ENCODE measurements at places on chromosomes 11 and 22.
A peak's percentile ranks its signal among the peaks of the same experiment; 100 is the strongest.

DNA sequence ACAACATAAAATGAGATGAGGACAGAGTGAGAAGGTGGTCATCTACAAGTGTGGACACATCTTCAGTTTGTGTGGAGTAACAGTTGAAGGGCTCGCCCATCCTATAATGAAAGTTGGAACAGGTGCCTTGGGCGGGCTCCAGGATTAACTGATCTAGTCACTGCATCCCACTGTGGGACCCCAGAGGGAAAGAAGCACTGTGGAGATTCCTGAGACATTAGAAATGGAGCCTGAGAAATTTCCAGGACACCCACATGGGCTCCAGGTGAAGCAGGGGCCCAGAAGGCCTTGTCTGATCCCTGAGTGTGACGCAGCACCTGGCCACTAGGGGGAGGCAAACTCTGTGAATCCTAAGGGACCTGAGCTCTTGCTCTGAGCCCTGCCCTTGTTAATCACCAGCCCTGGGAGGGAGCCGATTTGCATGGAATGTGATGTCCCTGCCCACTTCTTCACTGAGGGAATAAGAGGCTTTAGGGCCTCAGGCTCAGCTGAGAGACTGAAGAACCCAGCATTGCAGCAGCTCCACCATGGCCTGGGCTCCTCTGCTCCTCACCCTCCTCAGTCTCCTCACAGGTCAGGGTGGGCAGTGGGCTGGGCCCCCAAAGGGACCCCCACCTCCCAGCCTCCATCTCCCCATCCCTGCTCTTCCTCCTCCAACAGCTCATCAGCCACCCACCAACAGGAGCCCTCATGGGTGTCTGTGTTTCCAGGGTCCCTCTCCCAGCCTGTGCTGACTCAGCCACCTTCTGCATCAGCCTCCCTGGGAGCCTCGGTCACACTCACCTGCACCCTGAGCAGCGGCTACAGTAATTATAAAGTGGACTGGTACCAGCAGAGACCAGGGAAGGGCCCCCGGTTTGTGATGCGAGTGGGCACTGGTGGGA is 98.4 kb downstream of the VPREB1 start:
- H3K4me1 ChIP-seq, result no peaks in the 10 kb centered on the region
- H3K27ac ChIP-seq, result no peak overlapping the region
- H3K36me3 ChIP-seq, result no peaks in the 10 kb centered on the region

DNA sequence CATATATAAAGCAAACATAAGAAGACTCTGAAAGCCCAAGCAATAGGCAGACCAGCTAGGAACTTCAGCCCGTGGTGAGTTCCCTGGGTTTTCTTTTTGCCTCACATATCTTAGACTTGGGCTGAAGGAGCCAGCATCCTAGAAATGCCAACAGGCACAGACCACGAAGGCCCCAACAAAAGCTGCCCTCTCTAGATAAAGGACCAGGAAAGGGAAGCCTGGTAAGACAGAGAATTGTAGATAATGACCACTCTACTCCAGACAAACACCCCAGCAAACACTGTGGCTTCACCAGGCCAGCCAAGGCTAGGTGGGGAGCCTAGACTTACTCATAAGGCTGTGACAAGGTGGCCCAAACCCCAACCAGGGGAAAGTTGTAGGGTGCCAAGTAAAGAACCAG is 11.2 kb downstream of the GAL start:
- H3K27me3 ChIP-seq, result peaks cover 19% of the 10 kb centered on the region
- no peaks in the 10 kb centered on the region for H3K36me3 ChIP-seq
- no peak for DNase-seq
- H3K4me1 ChIP-seq, result peaks cover 2% of the 10 kb centered on the region
- no peak overlapping the region for H3K27ac ChIP-seq
- H3K4me3 ChIP-seq, result no peak overlapping the region

- peaks cover 12% of the 10 kb centered on the region for H3K4me1 ChIP-seq
- H3K36me3 ChIP-seq, result no peaks in the 10 kb centered on the region
- H3K27ac ChIP-seq, result no peak overlapping the region
- no peak overlapping the region for H3K4me3 ChIP-seq
- H3K27me3 ChIP-seq, result no peaks in the 10 kb centered on the region
Observed at GRCh38 chr11:64152841-64153691, 12.8 kb downstream of the MACROD1 start.

GRCh38 chr22:47054231-47055072 is 292.0 kb downstream of the TBC1D22A start:
- no peaks in the 10 kb centered on the region for H3K27me3 ChIP-seq
- DNase-seq, result no peak
- H3K4me1 ChIP-seq, result peaks cover 20% of the 10 kb centered on the region
- no peak overlapping the region for H3K4me3 ChIP-seq

- no peaks in the 10 kb centered on the region for H3K36me3 ChIP-seq
- H3K27me3 ChIP-seq, result peaks cover 2% of the 10 kb centered on the region
- no peak overlapping the region for H3K4me3 ChIP-seq
- H3K4me1 ChIP-seq, result peaks cover 8% of the 10 kb centered on the region
Observed at GRCh38 chr11:109808569-109808968, 284.6 kb upstream of the ZC3H12C start.

DNA sequence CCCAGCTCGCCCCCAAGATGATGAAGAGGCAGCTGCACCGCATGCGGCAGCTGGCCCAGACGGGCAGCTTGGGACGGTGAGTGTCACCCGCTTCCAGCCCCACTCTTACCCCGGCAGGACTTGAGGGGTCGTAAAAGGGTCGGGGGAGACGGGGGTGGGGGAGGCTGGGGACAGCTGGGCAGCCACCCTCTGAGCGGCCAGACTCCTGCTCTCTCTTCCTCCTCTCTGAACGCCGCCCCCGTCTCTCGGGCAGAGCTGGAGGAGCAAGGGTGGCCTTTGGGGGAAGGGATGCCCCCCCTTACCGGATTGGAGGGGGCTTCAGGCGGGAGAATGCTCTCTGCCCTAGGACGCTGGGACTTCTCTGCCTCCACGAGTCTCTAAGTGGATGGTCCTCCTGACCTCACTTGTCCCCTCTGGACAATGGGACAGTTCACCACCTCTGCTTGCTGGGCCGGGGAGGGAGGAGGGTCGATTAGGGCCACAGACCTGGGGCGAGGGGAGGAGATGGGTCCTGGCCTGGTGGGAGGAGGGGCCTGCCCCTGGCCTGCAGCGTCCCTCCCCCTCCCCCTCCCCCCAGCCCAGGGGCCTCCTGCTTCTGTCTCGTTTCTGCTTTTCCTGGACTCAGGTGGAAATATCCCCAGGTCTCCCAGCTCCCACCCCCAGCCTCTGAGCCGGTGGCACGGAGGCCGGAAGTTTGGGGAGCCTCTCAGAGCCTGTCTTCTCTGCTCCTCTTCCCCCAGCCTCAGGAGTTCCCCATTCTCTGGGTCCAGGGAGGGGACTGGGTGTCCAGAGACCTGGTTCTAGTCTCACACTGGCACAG is 512 bp downstream of the SH3BP1 start:
- peaks cover 21% of the 10 kb centered on the region for H3K4me1 ChIP-seq
- DNase-seq, result no peak
- peak overlapping the region; percentile 91 for H3K27ac ChIP-seq
- peaks cover 5% of the 10 kb centered on the region for H3K36me3 ChIP-seq

GRCh38 chr22:29821291-29822016 is 16.6 kb downstream of the ASCC2 start:
- no peak overlapping the region for H3K4me3 ChIP-seq
- no peaks in the 10 kb centered on the region for H3K27me3 ChIP-seq
- H3K4me1 ChIP-seq, result peaks cover 4% of the 10 kb centered on the region
- DNase-seq, result peak; percentile 57
- H3K27ac ChIP-seq, result peak overlapping the region; percentile 89
- H3K36me3 ChIP-seq, result peaks cover 39% of the 10 kb centered on the region

- H3K27me3 ChIP-seq, result peaks cover 14% of the 10 kb centered on the region
- H3K4me3 ChIP-seq, result no peak overlapping the region
- H3K27ac ChIP-seq, result no peak overlapping the region
- H3K4me1 ChIP-seq, result no peaks in the 10 kb centered on the region
- no peaks in the 10 kb centered on the region for H3K36me3 ChIP-seq
Observed at GRCh38 chr11:8006349-8006977, 19.3 kb downstream of the EIF3F start.

DNA sequence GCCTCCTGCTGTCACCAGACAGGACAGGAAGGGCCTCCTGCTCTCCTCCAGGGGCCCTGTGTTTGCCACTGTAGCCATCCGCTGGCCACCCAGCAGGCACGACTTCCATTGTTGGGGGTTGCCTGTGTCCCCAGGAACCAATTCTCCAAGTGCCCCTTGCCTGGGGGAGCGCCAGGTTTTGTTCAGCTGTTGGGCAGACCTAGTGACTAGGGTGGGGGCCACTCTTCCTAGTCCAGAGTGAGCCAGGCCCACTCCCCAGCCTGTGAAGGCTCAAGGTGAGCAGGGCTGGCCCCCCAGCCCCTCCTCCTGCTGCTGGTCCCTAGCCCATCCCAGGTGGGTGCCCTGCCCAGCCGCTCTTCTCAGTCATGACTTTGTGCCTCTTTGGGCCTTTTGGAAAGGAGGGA is 30.9 kb downstream of the OSBPL5 start:
- no peak for DNase-seq
- peaks cover 1% of the 10 kb centered on the region for H3K4me1 ChIP-seq

GRCh38 chr11:124673333-124674167 is at the start of the genes SIAE and SPA17:
Gene SIAE, minus strand, starts transcription at chr11:124673739. Its CDS starts 31 bp downstream, at chr11:124673708.
Gene SPA17, plus strand, starts transcription at chr11:124673904. Its CDS starts 1,361 bp downstream, at chr11:124675265.
- peak; percentile 80 for DNase-seq
- H3K27me3 ChIP-seq, result peaks cover 7% of the 10 kb centered on the region
- H3K27ac ChIP-seq, result peak within 1 kb of the TSS; percentile 95
- peaks cover 14% of the 10 kb centered on the region for H3K4me1 ChIP-seq

DNA sequence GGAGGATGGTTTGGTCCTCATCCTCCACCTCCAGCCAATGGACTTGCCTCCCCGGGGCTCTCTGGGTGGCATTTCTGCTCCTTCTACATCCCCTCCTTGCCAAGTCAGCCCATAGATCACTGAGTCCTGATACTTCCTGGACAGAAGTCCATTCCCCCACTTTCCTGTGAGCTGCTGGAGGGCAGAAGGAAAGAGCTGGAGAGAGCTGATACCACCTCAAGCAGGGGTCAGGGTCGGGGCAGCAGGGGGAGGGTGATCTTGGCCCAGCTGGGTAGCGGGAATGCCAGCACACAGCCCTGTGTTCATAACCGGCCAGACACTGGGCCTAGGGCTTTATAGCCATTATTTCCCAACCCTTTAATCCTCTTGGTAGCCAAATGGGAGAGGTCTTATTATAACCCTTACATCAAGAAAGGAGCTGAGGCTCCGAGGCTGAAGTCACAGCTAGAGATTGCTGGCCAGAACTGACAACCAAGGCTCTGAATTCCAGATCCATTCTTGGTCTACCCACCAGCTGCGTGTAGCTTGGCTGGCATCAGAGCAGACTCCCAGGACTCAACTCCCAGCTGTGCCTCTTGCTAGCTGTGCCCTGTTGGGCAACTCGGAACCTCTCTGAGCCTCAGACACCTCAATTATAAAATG is 39.9 kb downstream of the CD6 start:
- peaks cover 49% of the 10 kb centered on the region for H3K27me3 ChIP-seq
- no peaks in the 10 kb centered on the region for H3K36me3 ChIP-seq

- no peaks in the 10 kb centered on the region for H3K27me3 ChIP-seq
- no peak overlapping the region for H3K4me3 ChIP-seq
- H3K27ac ChIP-seq, result peak overlapping the region; percentile 100
- H3K36me3 ChIP-seq, result peaks cover 21% of the 10 kb centered on the region
- H3K4me1 ChIP-seq, result peaks cover 56% of the 10 kb centered on the region
Observed at GRCh38 chr22:36334081-36334820, 53.5 kb downstream of the MYH9 start.

DNA sequence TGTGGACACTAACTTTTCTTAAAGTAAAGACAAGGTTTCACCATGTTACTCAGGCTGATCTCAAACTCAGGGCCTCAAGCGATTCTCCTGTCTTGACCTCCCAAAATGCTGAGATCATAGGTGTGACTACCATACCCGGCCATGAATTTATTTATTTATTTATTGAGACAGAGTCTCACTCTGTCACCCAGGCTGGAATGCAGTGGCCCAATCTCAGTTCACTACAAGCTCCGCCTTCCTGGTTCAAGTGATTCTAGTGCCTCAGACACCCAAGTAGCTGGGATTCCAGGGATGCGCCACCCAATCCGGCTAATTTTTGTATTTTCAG is 29.7 kb upstream of the PCF11 start:
- H3K27me3 ChIP-seq, result peaks cover 1% of the 10 kb centered on the region
- no peak overlapping the region for H3K4me3 ChIP-seq
- no peaks in the 10 kb centered on the region for H3K4me1 ChIP-seq
- H3K27ac ChIP-seq, result no peak overlapping the region
- DNase-seq, result no peak
- H3K36me3 ChIP-seq, result no peaks in the 10 kb centered on the region

GRCh38 chr11:46733234-46733633 is 14.2 kb downstream of the F2 start:
- no peaks in the 10 kb centered on the region for H3K27me3 ChIP-seq
- no peak overlapping the region for H3K27ac ChIP-seq
- H3K4me3 ChIP-seq, result no peak overlapping the region
- no peaks in the 10 kb centered on the region for H3K4me1 ChIP-seq
- no peaks in the 10 kb centered on the region for H3K36me3 ChIP-seq

DNA sequence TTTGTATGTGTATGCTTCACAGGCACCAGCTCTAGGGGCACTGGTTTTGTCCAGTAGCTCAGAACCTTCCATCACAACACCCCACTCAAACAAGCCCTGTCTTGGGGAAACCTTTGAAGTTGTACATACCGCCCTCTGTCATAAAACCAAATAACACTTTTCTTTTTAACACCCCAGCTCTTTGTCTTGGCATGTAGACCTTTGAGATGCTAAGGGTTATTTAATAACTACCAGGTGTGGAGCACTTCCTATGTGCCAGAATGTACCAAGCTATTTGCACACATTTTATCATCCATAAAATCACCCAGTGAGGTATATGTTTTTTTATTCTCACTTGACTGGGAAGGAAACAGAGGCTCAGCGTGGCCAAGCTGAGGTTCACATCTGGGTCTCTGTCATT is 50.6 kb downstream of the CYB5R2 start:
- no peak overlapping the region for H3K4me3 ChIP-seq
- no peaks in the 10 kb centered on the region for H3K27me3 ChIP-seq
- DNase-seq, result no peak

GRCh38 chr11:101870510-101870909 is 44.3 kb upstream of the CEP126 start:
- no peaks in the 10 kb centered on the region for H3K4me1 ChIP-seq
- H3K4me3 ChIP-seq, result no peak overlapping the region
- DNase-seq, result no peak

DNA sequence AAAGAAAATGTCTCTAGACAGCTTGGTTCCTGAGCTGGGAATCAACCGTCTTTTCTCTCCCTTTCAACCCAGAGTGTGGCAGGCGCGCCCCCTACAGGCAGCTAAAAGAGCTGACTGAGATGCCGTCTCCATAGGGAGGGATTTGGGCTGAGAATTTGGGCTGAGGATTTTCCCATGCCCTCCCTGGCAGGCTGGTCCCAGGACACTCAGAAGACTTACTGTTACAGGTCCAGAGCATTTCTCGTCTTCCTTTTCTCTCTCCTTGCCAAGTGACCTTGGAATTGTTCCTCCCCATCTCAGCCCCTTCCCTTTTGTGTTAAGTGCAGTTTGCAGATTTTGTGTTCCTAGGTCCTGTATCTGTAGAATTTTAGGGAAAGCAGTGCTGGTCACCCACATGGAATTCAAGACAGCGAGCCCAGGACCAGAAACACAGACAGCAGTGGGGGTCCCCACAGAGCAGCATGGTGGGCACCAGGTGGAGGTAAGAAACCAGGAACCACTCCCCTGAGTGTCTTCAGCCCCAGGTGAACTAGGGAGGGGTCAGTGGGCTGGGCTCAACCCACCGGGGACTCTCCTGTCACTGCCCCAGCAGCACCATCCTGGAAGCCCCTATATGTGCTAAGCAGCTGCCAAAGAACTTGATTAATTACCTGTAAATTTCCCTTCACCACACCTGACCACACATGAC is 9.9 kb upstream of the IGLL5 start:
- no peaks in the 10 kb centered on the region for H3K4me1 ChIP-seq
- peak; percentile 62 for DNase-seq
- H3K27me3 ChIP-seq, result peaks cover 72% of the 10 kb centered on the region
- H3K4me3 ChIP-seq, result no peak overlapping the region
- H3K27ac ChIP-seq, result no peak overlapping the region
